Pulmonary artery endothelial cell (primary cell): ENCODE measurements at places on chromosomes 11 and 22. TPM values are rescaled to one million over a fixed set of nuclear protein-coding genes. Genes with fewer than 3 reads are reported as not detected.

The DGCR6 gene
- 0.26 and 0.35 TPM in 2 replicates for total RNA-seq

The TYR gene
- not detected in 2 replicates for total RNA-seq

The HPX gene
- total RNA-seq: 0.13 and 0.32 TPM in 2 replicates

The MS4A4A gene
- not detected in 2 replicates for total RNA-seq

The LIPT2 gene
- total RNA-seq: 1.5 and 3.0 TPM in 2 replicates

The NTM gene
- total RNA-seq: 2.1 and 2.6 TPM in 2 replicates

The CARD18 gene
- total RNA-seq: not detected in 2 replicates

The PANX3 gene
- not detected in 2 replicates for total RNA-seq

The LMF2 gene
- total RNA-seq: 29.5 and 33.4 TPM in 2 replicates

The TSPAN18 gene
- total RNA-seq: 11.1 and 11.5 TPM in 2 replicates

The MRGPRX3 gene
- not detected in 2 replicates for total RNA-seq

The TRIM49 gene
- not detected in 2 replicates for total RNA-seq

The CHRM1 gene
- total RNA-seq: not detected in 2 replicates

The PARVG gene
- total RNA-seq: not detected in 2 replicates

The CDC42EP2 gene
- total RNA-seq: 19.5 and 22.5 TPM in 2 replicates

The OR52N4 gene
- not detected in 2 replicates for total RNA-seq

The CDC45 gene
- total RNA-seq: 30.7 and 50.1 TPM in 2 replicates

The CYTH4 gene
- total RNA-seq: under 0.01 and 0.11 TPM in 2 replicates

The ABCC8 gene
- total RNA-seq: not detected in 2 replicates

The DEUP1 gene
- total RNA-seq: not detected in 2 replicates

The GPR83 gene
- not detected in 2 replicates for total RNA-seq

The PAMR1 gene
- 0.33 TPM in 1 of 2 replicates, not detected in the other for total RNA-seq

The SLC5A1 gene
- total RNA-seq: under 0.01 TPM in 1 of 2 replicates, not detected in the other

The MED19 gene
- 16.7 and 18.5 TPM in 2 replicates for total RNA-seq

The ASPHD2 gene
- 7.5 and 8.2 TPM in 2 replicates for total RNA-seq

The IGF2 gene
- total RNA-seq: 0.28 and 3.0 TPM in 2 replicates

The MFRP gene
- total RNA-seq: not detected in 2 replicates

The TPBGL gene
- under 0.01 and 0.07 TPM in 2 replicates for total RNA-seq

The OR51B2 gene
- not detected in 2 replicates for total RNA-seq

The OR4D10 gene
- total RNA-seq: not detected in 2 replicates

The MRTFA gene
- total RNA-seq: 19.7 and 25.8 TPM in 2 replicates

The MS4A8 gene
- not detected in 2 replicates for total RNA-seq

The APOBEC3B gene
- total RNA-seq: 2.4 and 4.2 TPM in 2 replicates

The SEC14L3 gene
- not detected in 2 replicates for total RNA-seq

The XKR3 gene
- total RNA-seq: not detected in 2 replicates

The ARVCF gene
- total RNA-seq: 52.8 and 79.3 TPM in 2 replicates

The RIBC2 gene
- total RNA-seq: 0.86 and 1.7 TPM in 2 replicates

The NF2 gene
- 94.1 and 127 TPM in 2 replicates for total RNA-seq

The SPA17 gene
- total RNA-seq: 6.3 and 6.8 TPM in 2 replicates

The NXPE2 gene
- not detected in 2 replicates for total RNA-seq

The DKK3 gene
- total RNA-seq: 161 and 287 TPM in 2 replicates

The BMAL1 gene
- 8.4 and 13.5 TPM in 2 replicates for total RNA-seq

The BIK gene
- total RNA-seq: 0.46 and 0.74 TPM in 2 replicates

The LRRC32 gene
- 16.1 and 24.7 TPM in 2 replicates for total RNA-seq

The EMID1 gene
- not detected in 2 replicates for total RNA-seq

The NPAS4 gene
- not detected in 2 replicates for total RNA-seq
